ENCODE measurements at places on chromosomes 3 and 15.
A peak's percentile ranks its signal among the peaks of the same experiment; 100 is the strongest.

GRCh38 chr3:19877656-19878055, 56.4 kb downstream of the EFHB start:
- H3K27me3 ChIP-seq = peaks cover 4% of the 10 kb centered on the region
- no peak overlapping the region for H3K4me3 ChIP-seq
- no peaks in the 10 kb centered on the region for H3K4me1 ChIP-seq
- H3K27ac ChIP-seq = no peak overlapping the region
- no peaks in the 10 kb centered on the region for H3K36me3 ChIP-seq
- no peak for DNase-seq

- H3K27ac ChIP-seq = no peak overlapping the region
- no peak overlapping the region for H3K4me3 ChIP-seq
- H3K4me1 ChIP-seq = no peaks in the 10 kb centered on the region
- H3K27me3 ChIP-seq = peaks cover 4% of the 10 kb centered on the region
- H3K36me3 ChIP-seq = peaks cover 1% of the 10 kb centered on the region
These were observed 278.7 kb downstream of the NEK10 start for GRCh38 chr3:27090275-27091041.

GRCh38 chr3:20352546-20353179, 166.7 kb upstream of the SGO1 start:
- H3K4me1 ChIP-seq = no peaks in the 10 kb centered on the region
- DNase-seq = no peak
- H3K4me3 ChIP-seq = no peak overlapping the region
- H3K36me3 ChIP-seq = no peaks in the 10 kb centered on the region
- no peak overlapping the region for H3K27ac ChIP-seq

DNA sequence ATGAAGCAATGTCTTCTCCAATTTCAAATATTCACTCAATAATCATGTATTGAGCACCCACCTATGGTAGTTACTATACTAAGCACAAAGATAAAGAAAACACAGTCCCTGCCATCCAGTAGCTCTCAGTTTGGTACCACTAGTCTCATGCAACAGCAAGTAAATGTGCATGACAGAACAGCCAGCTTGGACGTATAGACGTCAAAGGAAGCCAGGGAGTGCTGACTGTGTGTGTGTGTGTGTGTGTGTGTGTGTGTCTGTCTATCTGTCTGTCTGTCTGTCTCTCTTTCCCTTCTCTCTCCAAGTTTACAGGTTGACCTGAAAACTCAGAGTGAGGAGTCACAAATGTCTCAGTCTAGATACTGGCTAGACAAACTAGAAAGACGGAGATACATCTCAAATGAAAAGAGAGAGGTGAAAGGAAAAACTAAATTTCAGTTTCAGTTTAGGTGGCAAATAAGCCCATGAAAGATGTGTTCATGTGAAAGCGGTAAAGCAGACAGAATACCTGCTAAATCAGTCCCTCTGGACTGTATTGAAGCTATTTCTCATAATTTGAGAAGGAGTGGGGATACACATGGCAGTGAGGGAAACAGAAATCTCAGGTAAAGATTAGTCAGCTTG, 141.1 kb upstream of the PTPRG start:
- no peaks in the 10 kb centered on the region for H3K27me3 ChIP-seq
- no peaks in the 10 kb centered on the region for H3K36me3 ChIP-seq
- no peak overlapping the region for H3K4me3 ChIP-seq
- peaks cover 7% of the 10 kb centered on the region for H3K4me1 ChIP-seq
- H3K27ac ChIP-seq = no peak overlapping the region

DNA sequence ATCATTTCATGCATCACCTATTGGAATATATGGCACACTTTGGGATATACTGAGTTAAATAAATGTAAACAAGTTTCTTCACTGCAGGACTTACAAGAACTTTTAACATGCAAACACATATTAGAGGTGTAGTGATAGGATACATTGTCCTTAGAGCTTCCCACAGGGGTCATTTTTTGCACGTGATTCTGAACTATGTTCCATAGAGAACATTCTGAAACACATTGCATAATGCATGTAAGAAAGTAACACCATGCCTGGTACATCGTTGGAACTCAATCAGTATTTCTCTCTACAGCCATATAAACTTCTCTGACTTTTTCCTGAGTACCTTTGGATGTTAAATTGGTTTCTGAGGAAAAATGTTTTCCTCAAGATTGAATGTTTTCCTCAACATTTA, 28.3 kb downstream of the MRAS start:
- no peaks in the 10 kb centered on the region for H3K4me1 ChIP-seq
- no peak overlapping the region for H3K4me3 ChIP-seq
- peaks cover 2% of the 10 kb centered on the region for H3K27me3 ChIP-seq
- DNase-seq = no peak
- H3K27ac ChIP-seq = no peak overlapping the region

DNA sequence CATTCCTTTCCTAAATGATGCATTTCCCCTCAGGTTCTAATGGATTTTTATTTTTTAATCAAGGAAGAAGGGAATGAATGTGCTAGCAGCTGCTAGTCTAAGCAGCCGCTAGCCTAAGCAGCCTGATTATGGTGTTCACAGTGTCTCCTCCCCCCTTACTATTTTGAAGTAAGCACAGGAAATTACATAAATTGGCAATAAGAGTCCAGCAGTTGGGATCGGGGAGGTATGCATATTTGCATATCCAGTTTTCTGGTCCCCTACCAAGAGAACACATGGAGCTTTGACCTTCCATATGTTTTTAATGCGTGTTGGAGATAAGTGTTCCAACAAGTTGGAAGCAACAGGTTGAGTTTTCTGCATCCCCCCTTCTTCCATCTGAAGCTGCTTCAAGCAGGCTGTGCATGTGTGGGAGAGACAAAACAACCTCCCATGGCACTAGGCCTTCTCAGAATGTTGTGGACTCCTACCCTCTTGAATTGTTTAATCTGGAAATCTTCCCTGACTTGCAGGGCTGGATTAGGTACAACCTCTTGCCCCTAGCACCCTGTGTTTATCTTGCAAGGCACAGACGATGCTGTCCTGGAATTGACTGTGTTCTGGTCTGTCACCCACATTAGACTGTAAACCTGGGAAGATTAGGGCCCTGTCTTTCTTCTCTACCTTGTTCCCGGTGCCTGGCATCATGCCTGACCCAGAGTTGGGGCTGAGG, 124.8 kb upstream of the LRIG1 start:
- no peaks in the 10 kb centered on the region for H3K4me1 ChIP-seq
- H3K4me3 ChIP-seq = no peak overlapping the region
- no peak overlapping the region for H3K27ac ChIP-seq
- H3K36me3 ChIP-seq = no peaks in the 10 kb centered on the region

- H3K36me3 ChIP-seq = peaks cover 4% of the 10 kb centered on the region
- H3K27ac ChIP-seq = no peak overlapping the region
- no peak overlapping the region for H3K4me3 ChIP-seq
- no peak for DNase-seq
- H3K4me1 ChIP-seq = no peaks in the 10 kb centered on the region
- no peaks in the 10 kb centered on the region for H3K27me3 ChIP-seq
These were observed 66.4 kb downstream of the CYFIP1 start for GRCh38 chr15:22913646-22914380.

DNA sequence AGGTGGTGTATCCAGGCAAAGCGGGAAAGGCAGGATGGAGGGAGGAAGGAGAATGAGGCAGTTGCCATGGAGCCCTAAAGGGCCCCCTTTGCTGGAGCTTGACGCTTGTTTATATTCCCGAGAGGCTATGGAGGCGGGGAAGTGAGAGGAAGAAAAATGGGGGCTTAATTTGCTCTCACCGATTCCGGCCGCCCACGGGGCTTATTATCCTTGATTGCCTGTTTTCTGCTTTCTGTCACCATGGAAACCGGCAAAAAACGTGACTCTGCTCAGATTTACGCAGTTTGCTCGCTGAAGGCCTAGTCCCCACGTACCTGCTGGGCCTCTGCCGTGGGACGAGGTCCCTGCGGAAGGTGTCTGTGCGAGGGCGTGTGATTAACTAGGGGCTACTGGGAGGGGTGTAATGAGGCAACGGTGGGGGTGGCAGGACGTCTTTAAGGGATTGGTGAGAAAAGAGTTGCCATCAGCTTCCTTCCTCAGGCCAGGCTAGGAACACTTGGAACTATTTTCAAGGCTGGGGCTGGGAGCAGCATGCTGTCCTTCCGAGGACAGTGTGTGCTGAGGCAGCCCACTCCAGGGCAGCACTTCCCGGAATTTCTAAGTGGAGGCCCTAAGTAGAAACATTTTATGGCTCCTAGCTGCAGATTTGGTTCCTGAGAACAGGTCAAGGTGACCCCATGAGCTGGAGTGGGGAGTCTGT, 110.8 kb upstream of the NDN start:
- H3K36me3 ChIP-seq = no peaks in the 10 kb centered on the region
- H3K27ac ChIP-seq = no peak overlapping the region
- DNase-seq = no peak
- H3K27me3 ChIP-seq = no peaks in the 10 kb centered on the region
- no peaks in the 10 kb centered on the region for H3K4me1 ChIP-seq

GRCh38 chr15:93517176-93517575, 428.2 kb upstream of the RGMA start:
- no peak overlapping the region for H3K27ac ChIP-seq
- no peak for DNase-seq
- peaks cover 4% of the 10 kb centered on the region for H3K27me3 ChIP-seq
- no peak overlapping the region for H3K4me3 ChIP-seq
- no peaks in the 10 kb centered on the region for H3K36me3 ChIP-seq

DNA sequence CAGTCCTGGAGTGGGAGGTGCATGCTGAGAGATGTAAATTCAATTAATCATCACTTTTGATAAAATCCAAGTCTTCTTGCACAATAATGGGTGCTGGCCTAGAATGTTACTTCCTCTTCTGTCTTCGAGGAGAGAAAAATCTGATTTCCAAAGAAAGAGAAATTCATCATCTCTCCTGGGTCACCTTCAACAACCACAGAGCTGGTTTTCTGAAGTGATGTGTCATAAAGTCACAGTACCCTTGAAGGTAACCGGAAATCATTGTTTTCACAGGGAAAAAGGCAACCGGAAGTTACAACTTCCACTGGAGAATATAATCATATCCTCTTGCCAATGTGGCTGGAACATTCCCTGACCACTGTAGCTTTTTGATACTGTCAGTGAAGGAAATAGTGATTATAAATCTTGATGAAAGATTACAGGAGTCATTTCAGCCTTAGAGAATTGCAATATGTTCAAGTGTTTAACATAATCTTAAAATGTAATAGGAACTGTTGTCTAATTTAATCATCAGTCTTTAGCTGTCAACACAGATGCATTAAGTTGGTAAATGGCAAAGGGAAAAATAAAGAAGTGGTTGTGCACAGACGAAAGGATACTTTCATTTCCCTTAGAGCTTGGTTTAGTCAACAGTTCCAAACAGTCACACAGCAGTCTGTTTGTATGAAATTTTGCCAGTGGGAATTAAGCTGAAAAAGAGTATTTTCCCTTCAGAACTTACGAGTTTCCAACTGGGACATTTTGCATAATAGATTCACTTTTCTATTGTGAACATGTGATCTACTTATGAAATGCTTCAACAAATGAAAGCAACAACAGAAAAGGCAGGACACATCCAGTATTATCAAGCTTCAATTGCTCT, 106.5 kb upstream of the SLC4A7 start:
- no peaks in the 10 kb centered on the region for H3K27me3 ChIP-seq
- H3K4me3 ChIP-seq = no peak overlapping the region
- peaks cover 24% of the 10 kb centered on the region for H3K4me1 ChIP-seq

- peaks cover 11% of the 10 kb centered on the region for H3K27me3 ChIP-seq
- H3K27ac ChIP-seq = no peak overlapping the region
- H3K4me3 ChIP-seq = no peak overlapping the region
- peaks cover 8% of the 10 kb centered on the region for H3K4me1 ChIP-seq
- no peak for DNase-seq
These were observed 271.4 kb downstream of the THSD4 start for GRCh38 chr15:71386448-71387236.

DNA sequence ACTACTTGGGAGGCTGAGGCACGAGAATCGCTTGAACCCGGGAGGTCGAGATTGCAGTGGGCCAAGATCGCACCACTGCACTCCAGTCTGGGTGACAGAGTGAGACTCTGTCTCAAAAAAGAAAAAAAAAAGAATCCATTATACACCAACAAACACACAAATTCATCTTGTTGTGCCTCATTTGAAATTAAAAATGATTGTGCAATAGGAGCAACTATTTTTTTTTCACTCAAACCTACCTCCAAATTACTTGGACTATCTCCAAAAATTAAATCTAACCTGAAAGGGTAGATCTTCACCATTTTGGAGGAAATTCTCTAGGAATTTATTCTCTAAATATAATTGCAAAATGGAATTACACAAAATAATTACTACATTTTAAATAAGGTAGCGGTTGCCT, 4.6 kb downstream of the ZBBX start:
- DNase-seq = no peak
- H3K27ac ChIP-seq = no peak overlapping the region
- H3K36me3 ChIP-seq = no peaks in the 10 kb centered on the region
- peaks cover 10% of the 10 kb centered on the region for H3K27me3 ChIP-seq

DNA sequence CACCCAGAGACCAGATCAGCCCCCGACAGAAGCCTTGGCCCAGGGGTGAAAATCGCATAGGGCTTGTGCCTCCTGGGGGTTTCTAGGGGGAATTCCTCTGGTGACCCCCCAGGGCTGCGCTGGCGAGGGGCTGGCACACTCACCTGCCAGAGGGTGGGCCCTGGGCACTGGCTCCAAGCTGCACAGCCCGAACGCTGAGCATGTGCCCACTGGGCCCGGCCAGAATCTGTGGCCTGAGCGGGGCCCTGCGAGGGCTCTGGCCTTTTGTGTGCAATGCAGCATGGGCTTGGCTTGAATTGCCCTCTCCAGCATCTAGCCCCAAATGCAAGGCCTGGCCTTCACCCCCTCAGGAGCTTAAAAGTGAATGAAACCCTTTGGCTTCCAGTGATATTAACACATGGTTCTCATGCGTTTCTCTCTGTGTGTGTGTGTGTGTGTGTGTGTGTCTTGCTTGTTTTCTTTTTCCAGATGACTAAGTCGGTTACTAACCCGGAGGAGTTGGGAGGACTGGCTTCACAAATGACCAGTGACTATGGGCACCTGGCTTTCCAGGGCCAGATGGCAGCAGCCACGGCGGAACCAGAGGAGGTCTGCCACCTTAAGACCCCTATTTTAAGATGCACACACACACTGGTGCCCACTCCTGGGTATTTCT, 259.1 kb upstream of the TPM1 start:
- no peaks in the 10 kb centered on the region for H3K4me1 ChIP-seq
- H3K36me3 ChIP-seq = no peaks in the 10 kb centered on the region
- no peak overlapping the region for H3K27ac ChIP-seq
- H3K27me3 ChIP-seq = no peaks in the 10 kb centered on the region
- DNase-seq = no peak
- H3K4me3 ChIP-seq = no peak overlapping the region

- DNase-seq = peak; percentile 67
- no peaks in the 10 kb centered on the region for H3K36me3 ChIP-seq
- H3K4me1 ChIP-seq = peaks cover 9% of the 10 kb centered on the region
- no peaks in the 10 kb centered on the region for H3K27me3 ChIP-seq
- H3K4me3 ChIP-seq = no peak overlapping the region
These were observed 127.1 kb upstream of the RBMS3 start for GRCh38 chr3:29153811-29154210.

DNA sequence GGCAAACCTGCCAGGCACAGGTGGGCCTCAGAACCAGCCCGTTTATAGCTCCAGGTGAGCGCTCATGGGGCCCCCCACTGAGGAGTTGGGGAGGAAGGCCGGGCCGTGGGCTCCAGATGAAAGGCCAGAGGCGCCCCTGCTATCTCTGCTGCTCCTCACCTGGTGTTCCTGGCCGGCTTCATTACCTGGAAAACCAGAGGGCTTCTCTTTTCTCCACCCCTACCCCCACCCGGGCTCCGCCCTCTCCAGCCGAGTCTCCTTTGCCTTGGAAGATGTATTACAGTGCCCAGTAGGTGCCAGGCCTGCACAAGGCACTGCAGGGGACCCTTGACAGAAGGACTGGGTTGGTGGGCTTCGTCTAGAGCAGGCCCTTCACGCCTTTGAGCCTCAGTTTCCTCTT, 111.4 kb downstream of the WNT7A start:
- no peak overlapping the region for H3K27ac ChIP-seq
- peaks cover 8% of the 10 kb centered on the region for H3K4me1 ChIP-seq
- DNase-seq = no peak
- H3K27me3 ChIP-seq = no peaks in the 10 kb centered on the region
- no peak overlapping the region for H3K4me3 ChIP-seq

All from activated naive CD4-positive, alpha-beta T cell treated with anti-CD3 and anti-CD28 coated beads for 36 hours (primary cell).